ENCODE measurements at places on chromosomes 3 and 15.
A peak's percentile ranks its signal among the peaks of the same experiment; 100 is the strongest.

GRCh38 chr15:56956538-56956937 lies 38.1 kb downstream of the TCF12 start:
- DNase-seq: no peak

DNA sequence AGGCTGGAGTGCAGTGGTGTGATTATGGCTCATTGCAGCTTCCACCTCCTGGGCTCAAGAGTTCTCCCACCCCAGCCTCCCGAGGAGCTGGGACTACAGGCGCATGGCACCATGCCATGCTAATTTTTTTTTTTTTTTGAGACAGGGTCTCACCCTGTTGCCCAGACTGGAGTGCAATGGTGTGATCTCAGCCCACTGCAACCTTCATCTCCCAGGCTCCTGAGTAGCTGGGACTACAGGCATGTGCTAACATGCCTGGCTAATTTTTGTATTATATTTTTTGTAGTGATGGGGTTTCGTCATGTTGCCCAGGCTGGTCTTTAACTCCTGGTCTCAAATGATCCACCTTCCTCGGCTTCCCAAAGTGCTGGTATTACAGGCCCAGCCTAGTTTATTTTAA lies 4.0 kb downstream of the TEX9 start:
- DNase-seq: no peak

- no peak for DNase-seq
Measured at GRCh38 chr3:152403632-152404066, 134.9 kb downstream of the MBNL1 start.

- no peak for DNase-seq
Measured at GRCh38 chr3:12193485-12194165, 34.9 kb upstream of the TIMP4 start.

- DNase-seq: no peak
Measured at GRCh38 chr3:73511571-73512525, 112.9 kb downstream of the PDZRN3 start.

- DNase-seq: no peak
Measured at GRCh38 chr3:16789344-16790120, 95.2 kb upstream of the PLCL2 start.

GRCh38 chr15:42707068-42707467 lies 29.9 kb downstream of the CDAN1 start:
- no peak for DNase-seq

DNA sequence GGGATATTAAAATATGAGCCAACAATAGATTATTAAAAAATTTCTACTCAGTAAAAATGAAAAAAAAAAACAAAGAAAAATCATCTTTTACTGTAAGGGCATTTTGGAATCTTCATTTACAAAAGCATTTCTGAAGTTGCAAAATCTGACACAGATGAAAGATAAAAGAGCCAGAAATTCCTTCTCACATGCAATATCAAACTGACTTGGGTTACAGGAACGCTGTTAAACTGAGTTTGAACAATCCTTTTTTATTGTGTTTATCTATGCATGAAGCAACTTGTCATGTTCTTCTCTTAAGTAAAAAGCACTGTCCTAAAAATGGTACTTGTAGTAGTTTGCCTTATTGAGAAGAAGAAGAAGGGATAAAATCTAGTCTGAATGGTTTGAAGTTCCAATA lies 468.5 kb upstream of the KCNMB2 start:
- DNase-seq: no peak

DNA sequence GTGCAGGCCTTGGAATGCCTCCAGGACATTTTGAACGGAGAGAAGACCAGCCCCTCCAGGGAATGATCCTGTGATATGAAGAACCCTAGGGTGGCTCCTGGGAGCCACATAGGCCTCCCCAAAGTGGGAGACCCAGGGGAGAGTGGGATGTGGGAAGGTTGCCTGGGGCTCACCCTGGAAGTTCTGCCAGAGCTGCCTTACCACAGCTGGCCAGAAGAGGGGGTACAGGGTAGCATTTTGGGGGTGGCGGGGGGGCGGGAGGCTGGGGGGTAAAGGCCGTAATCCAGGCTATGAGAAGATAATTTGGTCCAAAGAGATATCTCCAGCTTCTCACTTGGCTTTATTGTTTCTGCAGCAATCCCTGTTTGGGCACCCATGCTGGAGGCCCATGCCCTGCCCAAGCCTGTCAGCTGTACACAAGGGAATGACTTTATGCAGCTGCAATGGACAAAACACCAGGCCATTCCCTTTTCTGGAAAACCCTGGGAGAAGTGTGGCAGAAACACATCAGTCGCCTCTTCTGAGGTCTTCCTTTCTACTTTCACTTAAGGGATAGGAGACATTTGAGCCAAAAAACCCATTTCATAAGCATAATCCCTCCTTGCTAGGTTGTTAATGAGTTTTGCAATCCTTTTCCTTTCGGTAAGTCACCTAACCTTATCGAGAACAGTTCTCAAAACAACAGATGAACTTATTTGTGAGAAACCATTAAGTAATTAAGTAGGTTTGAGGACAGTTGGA lies 11.0 kb upstream of the MUSTN1 start:
- peak; percentile 33 for DNase-seq

GRCh38 chr15:62171882-62172281 lies 6.8 kb upstream of the C2CD4B start:
- DNase-seq: no peak

DNA sequence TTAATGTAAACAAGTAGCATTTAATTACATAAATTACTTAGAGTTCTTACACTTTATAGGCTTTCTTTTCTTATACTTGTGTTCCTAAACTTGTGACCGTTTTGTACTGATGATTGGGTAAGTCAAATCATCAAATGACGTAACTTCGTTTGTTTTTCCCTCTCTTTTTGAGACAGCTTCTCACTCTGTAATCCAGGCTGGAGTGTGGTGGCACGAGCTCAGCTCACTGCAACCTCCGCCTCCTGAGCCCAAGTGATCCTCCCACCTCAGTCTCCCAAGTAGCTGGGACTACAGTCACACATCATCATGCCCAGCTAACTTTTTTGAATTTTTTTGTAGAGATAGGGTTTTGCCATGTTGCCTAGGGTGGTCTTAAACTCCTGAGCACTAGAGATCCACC lies 226.0 kb downstream of the TCF12 start:
- DNase-seq: no peak

GRCh38 chr3:7315037-7315436 lies 454.1 kb downstream of the GRM7 start:
- DNase-seq: no peak

DNA sequence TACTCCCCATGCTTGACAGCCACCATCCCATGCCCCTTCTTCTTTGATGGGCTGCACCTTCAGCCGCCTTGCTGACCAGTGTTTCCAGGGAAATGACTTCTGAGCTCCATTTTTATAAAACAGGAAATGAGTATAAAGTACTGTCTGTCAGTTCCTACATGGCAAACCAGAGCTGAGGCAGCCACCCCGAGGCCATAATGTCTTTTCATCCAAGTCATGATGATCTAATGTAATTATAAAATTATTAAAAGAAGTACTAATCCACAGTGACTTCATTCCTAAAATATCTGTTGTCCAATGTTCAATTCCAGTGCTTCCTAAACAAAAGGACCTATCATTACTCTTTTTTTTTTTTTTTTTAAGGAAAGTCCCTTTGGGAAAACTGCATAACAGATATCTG lies 75.2 kb upstream of the HERC1 start:
- DNase-seq: no peak

- DNase-seq: no peak
Measured at GRCh38 chr3:147391781-147392624, 14.3 kb downstream of the ZIC4 start.

DNA sequence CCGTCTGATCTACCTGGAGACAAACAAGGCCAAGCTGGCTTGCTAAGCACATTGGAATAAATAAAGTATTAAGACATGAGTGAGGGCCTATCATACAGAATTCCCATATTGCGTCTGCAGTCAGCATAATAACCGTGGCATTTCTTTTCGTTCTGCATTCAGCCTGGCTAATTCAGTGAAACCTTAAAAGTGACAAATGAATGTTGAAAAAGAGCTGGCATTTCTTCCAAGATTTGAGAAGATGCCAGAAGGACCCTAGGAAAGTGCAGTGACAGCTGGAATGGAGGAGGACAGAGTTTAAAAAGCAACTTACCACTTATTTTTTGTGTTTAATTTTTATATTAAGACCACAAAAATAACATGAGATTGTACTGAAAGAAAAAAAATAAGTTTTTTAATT lies 67.1 kb downstream of the SUCLG2 start:
- DNase-seq: no peak

DNA sequence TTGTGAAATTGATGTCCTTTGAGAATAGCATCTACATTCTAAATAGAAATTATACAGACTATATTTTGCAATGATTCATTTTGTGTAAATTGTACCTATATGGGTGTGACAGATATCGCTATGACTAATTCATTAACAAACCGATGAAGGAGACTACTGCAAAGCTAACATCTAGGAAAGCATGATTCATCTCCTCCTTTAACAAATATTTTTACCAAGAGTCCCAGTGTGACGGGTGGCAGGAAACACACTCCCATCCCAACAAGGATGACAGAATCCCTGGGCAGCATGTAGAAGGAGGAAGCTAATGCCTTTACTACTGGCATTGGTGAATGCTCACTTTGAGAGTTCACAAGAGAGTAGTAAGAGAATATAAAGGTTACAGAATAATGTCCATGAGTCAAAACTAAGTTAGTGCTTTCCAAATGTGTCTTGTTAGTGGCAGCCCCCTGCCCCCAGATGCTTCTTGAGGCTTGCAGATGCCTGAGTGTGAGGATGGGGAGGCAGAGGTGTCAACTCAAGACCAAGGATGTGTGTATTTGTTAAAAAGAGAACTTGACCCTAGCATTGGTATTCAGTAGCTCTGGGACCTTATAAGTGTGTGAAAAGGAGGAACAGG lies 180.6 kb downstream of the FMN1 start:
- DNase-seq: no peak

GRCh38 chr3:181753391-181753790 lies 41.7 kb downstream of the SOX2 start:
- DNase-seq: no peak

- no peak for DNase-seq
Measured at GRCh38 chr3:23836536-23837230, 30.9 kb downstream of the UBE2E1 start.

DNA sequence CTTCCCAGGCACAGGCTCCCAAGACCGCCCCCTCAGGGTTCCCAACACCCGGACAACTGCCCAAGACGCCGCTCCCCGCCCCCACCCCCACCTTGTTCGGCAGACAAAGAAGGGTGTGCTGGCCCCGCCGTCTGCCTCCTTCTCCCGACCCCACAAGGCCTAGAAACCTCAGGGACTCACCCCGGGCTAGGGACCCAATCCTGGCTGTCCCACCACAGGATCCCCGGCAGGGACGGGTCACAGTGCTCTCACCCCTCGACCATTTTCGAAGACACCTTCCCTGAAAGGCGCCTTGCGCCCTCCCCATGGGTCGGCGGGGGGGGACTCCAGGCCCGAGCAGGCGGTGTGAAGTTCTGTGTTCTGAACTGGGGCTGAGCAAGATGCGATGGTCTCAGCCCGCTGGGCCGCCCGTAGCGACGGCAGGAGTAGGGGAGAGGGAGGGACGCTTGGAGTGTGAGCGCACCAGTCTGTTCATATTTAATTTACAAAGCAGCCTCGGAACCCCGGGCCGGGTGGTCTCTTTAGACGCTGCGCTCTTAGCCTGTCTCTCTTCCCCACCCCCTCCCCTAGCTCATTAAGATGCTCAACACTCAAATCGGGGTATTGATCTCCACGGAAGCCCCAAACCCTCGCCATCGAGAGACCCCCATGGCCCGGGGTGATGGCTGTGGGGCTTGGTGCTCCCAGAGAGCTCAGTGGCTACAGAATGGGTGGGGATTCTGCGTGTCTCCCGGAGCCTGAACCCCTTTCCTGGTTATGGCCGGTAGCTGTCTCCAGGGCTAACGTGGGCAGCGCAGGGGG lies 1.4 kb upstream of the ISLR2 start:
- no peak for DNase-seq
